Activated T-cell treated with anti-CD3 and anti-CD28 coated beads, Interleukin-2, amount 50 U/mL, for 4 hours (primary cell): ENCODE measurements at places on chromosomes 12 and 14.

GRCh38 chr14:103762541-103762940 is 46.9 kb downstream of the ZFYVE21 start:
- DNase-seq: no peak

GRCh38 chr12:47591361-47591791 is 114.5 kb downstream of the RPAP3 start:
- no peak for DNase-seq

- no peak for DNase-seq
Observed at GRCh38 chr12:108668542-108668941, 34.8 kb upstream of the SELPLG start.

DNA sequence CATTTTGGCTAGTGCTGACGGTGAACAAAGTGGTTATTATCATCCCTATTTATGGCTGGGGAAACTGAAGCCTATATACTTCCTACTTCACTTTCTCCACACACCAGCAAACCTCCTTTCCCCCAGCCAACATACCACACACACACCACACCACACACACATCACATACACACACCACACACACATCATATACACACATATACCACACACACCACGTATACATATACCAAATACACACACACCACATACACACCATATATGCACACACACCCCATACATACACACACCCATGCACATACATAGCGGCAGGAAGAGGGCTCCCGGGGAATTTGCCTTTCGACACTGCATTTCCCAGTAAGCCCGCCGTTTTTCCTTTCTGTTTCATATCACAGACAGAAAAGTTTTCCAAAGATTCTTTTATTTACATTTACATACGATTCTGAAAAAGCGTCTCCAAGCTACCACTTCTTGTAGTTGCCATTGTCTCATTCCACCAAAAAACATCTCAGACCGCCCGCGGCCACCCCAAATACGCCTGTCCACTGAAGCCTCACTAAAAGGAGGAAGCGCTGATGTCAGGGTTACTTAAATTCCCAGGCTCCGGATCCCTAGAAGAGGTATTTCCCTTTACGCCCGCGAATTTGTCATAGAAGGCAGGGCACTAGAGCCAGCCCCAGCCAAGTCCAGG is 823 bp upstream of the RAB5B start:
- no peak for DNase-seq

DNA sequence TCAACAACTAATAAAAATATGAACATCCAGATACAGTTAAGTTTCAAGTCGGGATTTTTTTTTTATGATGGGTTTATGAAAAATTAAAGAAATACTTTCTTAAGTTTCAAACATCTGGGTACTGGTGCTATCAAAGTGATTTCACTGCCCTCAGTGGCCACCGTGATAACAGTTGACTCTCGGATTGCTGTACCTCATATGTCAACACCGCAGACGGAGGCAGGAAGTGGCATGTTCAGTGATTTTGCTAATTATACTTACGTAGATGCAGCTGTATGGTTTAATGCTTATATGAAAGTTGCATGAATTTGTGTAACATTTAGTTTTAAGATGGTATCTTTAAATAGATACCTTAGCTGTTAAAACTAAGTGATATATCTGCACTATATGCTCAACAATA is 20.8 kb upstream of the FBLN5 start:
- no peak for DNase-seq

DNA sequence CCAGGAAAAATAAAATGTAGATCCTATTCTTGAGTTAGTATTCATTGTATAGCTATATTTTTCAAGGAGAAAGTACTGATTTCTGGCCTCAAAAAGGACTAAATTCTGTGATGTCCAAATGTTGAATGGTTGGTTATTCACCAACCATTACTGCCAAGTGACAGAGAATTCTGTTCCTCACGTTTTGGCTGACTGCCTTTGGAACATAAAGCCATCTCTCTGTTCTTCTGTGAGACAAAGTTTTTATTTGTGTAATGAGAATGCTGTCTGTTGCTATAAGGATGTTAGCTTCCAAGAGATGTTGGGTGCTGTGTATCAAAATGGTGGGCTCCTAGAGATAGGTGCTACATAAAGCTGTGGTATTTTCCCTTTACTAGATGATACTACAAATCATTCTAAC is 9.3 kb downstream of the ZNF410 start:
- no peak for DNase-seq

DNA sequence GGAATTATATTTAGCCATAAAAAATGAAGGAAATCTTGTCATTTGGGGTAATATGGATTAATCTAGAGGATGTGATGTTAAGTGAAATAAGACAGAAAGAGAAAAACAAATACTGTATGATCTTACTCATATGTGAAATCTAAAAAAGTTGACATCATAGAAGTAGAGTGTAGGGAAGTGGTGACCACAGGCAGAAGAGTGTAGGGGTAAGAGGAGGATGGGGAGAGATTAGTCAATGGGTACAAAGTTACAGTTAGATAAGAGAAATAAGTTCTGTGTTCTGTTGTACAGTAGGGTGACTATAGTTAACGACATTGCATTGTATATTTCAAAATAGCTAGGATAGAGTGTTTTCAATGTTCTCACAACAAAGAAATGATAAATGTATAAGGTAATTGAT is 87.0 kb downstream of the TSHR start:
- DNase-seq: no peak

- no peak for DNase-seq
Observed at GRCh38 chr12:6635856-6636531, at the start of gene LPAR5. Gene LPAR5, minus strand, starts transcription at chr12:6635959. Its CDS starts 14,711 bp downstream, at chr12:6621248.
